ENCODE measurements at places on chromosomes 1 and 21.

DNA sequence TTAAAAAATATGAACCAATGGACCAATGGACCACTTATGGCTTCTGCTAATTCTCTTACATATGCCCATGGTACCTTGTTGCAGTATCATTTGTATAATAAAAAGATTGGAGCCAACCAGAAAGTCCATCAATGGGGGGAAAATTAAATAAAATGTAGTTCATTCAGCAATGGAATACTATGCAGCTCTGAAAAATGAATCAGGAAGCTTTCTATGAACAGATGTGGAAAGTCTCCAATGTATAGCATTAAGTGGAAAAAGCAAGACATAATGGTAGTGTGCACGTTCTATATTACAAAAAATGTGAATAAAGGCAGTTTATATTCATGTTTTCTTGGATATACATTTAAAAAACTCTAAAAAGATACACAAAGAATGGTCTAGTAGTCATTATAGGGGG lies 101.3 kb downstream of the KCNJ15 start:
- DNase-seq: no peak

DNA sequence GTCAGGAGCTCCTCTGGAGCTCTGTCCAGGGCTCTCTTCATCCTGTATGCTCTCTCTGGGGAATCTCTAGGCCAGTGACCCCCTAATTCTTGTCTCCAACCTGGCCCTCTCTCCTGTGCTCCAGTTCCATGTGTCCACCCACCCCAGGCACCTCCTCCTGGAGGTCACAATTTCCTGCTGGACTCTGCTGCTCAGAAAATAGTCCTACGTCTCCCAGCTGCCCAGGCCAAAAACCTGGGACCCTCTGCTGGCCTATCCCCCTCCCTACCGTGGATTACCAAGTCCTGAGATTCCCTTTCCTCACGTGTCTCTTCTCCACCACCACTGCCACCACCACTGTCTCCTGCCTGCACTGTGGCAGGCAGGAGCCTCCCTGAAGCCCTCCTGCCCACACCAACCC lies 11.7 kb downstream of the NES start:
- DNase-seq: no peak

GRCh38 chr1:80258659-80259058 lies 1252.1 kb upstream of the ADGRL4 start:
- DNase-seq: no peak

GRCh38 chr1:187956975-187957374 lies 1128.2 kb downstream of the PLA2G4A start:
- DNase-seq: no peak

DNA sequence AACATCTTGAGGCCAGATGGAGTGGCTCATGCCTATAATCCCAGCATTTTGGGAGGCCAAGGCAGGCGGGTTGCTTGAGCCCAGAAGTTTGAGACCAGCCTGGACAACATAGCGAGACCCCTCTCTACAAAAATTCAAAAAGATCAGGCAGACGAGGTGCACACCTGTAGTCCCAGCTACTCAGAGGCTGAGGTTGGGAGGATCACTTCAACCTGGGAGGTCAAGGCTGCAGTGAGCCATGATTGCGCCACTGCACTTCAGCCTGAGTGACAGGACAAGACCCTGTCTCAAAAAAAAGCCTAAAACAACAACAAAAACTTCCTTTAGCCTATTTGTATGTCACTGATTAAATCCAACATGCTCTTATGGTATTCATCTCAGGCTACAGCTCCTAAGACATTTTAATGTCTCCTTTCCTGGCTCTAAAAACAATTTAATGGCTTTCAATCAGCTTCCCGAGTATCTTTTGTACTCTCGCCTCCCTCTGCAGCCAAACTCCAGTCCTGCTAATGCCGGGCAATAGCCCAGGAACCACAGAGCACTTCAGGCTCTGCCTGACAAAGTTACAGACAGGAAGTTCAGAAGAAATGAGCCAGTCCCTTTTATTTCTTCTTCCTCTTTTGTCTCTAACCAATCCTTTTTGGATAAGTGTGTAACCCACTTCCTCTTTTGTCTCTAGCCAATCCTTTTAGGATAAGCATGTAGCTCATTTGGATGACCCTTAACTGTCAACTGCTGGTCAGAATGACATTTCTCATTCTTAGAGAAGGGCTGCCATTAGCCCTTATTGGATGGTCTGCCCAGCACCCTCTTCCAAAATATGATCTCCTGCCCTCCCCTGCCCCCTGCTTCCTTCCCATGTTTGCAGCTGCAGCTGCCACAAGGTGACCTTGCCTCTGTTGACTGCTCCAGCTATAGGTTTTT lies 6.6 kb upstream of the DOP1B start:
- no peak for DNase-seq

GRCh38 chr21:38741950-38742256 lies 63.8 kb upstream of the ETS2 start:
- no peak for DNase-seq

- DNase-seq: no peak
Measured at GRCh38 chr1:98903261-98903660, 101.4 kb downstream of the PLPPR5 start.

- no peak for DNase-seq
Measured at GRCh38 chr1:37705399-37705798, 13.1 kb downstream of the CDCA8 start.

- peak; percentile 59 for DNase-seq
Measured at GRCh38 chr1:155173478-155174323, at the start of gene TRIM46. TRIM46 (plus strand) TSS chr1:155173849; CDS start chr1:155173967, 118 bp downstream.

- no peak for DNase-seq
Measured at GRCh38 chr1:104406728-104407127, 657.0 kb downstream of the AMY1C start.

DNA sequence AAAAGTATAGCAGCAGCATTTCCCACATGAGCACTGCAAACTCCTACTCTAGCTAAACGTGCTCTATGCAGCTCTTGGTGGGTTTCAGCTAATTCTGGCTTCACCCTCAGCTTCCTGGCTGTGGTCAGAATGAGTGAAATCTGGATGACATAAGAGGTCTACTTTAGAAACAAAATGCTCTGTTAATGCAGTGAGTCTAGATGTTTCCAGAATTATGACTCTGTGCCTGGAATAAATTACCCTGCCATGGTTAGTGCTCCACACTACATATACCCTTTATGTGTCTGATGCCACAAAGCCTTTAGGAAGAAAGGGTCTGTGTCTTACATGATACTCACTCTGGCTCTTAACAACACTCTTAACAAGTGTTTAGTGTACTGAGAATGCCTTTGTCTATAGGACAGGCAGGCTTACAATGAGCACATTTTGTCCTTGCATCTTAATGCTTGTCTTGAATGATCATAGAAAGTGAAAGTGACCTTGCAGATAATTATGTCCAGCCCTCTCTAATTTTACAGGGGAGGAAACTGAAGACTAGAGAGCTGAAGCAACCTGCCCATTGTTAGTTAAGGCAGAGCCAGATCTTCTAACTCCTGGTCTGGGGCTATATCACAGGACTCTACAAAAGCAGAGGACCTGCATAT lies 9.2 kb downstream of the S100A10 start:
- no peak for DNase-seq

GRCh38 chr1:188170411-188170810 lies 1341.7 kb downstream of the PLA2G4A start:
- no peak for DNase-seq

DNA sequence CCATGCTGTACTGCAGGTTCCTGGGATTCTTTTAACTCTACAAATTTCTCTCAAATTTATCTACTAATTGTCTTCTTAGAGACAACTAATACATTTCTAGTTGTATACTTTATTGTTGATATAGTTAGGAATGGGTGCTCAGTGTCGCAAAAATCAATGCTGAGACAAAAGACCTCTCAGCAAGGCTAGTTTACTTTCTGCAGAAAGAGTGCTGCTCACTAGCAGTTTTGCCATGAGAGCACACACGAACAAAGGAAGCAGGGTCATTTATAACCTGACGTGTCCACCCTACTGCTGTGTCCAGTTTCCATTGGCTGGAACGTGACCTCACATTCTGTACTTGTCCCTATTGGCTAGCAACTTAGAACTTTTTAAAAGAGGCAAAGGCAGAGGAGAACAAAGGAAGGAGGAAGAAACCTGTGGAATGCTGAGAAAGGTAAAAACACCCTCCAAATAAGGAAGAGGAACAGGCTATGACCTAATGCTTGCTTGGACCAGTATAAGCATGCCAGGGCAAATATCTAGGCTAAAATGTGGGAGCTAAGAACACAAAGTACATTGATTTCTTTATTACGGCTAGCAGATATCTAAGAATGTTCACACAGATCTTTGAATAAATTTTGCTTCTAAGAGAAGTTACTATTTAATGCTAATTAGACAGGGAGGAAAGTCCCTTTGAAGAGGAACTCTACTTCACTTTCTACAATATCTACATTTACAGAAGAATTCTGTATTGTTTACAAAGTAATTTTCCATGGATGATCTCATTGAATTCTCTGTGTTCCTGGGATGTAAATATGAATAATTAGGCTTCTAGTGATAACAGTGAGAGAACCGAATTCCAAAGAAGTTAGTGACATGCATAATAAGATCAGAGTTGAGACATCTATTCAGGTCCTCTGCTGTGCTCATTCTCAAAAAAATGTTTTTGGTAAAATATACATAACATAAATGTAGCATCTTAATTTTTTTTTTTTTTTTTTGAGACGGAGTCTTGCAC lies 86.0 kb upstream of the MAP10 start:
- no peak for DNase-seq

DNA sequence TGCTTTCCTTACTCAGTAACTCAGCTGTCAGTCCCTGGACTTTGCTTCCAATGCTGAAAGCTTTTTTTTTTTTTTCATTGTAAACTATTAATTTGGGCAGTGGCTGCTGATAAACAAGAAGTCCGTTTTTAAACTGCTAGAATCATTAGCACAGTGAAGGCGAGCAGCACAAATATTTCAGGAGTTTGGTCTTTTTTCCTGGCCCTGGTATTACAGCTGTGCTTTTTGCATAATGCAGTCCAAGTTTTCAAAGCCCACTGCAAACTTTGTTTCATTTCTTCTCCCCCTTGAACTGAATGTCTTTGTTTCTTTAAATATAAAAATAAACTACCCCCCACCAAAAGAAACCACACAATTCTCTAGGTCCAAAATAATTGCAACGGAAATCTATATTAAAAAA lies 6.6 kb downstream of the GLIS1 start:
- DNase-seq: no peak

- DNase-seq: no peak
Measured at GRCh38 chr1:11960715-11961114, 19.5 kb upstream of the MFN2 start.

GRCh38 chr1:170674239-170674638 lies 10.3 kb downstream of the PRRX1 start:
- no peak for DNase-seq

DNA sequence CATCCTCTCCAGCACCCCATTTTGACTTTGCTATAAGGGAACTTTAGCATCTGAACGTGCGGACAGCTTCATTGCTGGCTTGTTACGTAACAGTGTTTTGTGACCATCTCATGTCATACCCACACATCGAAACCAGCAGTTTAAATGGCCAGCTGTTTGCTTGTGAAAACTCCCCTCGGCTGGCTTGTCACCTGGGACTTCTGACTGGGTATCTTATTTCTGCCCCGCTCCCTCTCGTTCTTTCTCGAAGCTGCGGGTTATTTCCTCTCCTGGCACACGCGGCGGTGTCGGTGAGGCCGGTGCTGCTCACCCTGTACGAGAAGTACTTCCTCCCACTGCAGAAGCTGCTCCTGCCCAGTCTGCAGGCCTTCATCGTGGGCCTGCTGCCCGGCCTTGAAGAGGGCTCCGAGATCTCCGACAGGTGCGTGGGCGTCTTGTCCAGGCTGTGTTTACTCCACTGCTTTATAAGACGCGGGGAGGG lies 43.5 kb downstream of the DOP1B start:
- no peak for DNase-seq

Data from nephron progenitor cell (in vitro differentiated cells).